Lower leg skin (tissue), 4 donors: ENCODE measurements at places on chromosomes 12 and 14. TPM values are rescaled to one million over a fixed set of nuclear protein-coding genes. Genes with fewer than 3 reads are reported as not detected.

DNA sequence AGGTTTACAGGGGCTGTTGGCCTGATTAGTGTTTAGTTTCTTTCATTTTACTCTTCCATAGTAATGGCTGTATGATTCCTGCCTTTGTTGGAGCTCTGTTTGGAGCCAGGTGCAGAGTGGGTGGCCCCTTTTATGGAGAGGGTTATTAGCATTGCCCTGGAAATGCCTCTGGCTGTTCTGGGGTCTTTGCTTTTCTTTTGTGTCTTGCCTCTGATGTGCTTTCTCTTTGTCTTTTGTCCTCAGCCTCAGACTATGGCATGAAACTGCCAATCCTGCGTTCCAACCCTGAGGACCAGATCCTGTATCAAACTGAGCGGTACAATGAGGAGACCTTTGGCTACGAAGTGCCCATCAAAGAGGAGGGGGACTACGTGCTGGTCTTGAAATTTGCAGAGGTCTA lies 6.9 kb downstream of the MLEC start:
- DNase-seq: no peak

DNA sequence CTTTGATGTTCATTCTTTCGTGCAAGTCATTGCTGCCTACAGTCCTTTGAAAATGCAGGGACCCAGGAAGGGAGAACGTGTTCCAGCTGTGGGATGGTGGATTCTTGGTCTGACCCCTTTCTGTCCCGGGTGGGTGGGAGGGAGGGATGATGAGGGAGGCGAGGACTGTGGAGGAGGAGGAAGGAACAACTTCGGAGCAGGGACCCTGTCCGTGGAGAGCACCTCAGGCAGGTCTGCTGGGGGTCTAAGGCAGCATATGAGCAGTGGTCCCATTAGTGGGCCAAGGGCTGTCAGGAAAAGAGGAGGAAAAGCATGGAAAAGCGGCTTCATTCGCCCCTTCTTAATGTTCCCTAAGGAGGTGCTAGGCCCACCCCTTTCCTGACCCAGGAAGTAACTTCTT lies 36.0 kb downstream of the CACNA2D4 start:
- peak; percentile 50 for DNase-seq

DNA sequence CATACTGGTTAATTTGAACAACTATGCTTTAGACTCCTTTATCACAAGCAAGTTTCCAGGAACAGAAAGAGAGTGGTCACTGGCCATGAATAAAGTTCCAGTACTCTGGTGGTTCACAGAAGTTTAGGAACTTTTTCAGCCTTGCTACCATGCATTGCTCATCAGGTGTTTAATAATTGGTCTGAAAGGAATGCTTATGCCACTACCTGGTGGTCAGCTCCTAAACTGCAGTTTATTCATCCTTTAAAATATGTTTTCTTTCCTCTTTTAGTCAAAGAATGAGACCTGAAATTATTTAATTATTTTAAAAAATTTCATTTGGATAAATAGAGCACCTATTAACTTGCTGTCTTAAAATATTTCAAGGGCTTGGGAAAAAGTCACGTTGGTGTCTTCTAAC lies 260.1 kb upstream of the OR4E1 start:
- no peak for DNase-seq

Gene NOS1
- total RNA-seq: 7.1 TPM

Gene PSMB5
- total RNA-seq: 70.6 TPM

Gene SLC38A4
- total RNA-seq: 1.2 TPM
